ENCODE measurements at places on chromosomes 6 and 20.

- DNase-seq, result peak; percentile 18
Observed at GRCh38 chr20:5221061-5221430, 94.2 kb downstream of the CDS2 start.

DNA sequence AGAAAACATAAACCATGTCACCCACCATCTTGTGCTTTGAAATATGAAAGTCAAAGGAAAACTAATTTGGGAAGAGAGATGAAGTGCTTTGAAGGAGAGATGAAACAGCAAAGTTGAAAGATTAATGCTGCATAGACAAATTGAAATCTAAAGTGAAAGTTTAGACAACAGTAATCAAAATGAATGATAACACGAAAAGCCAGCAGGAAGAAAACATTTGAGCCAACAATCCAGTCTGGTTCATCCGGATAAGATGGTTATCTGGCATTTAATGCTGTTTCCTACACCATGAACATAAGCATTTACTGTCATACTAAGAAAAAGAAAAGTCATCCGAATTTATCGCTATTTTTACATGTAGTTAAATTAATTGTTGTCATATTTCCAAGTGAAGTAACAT is 595 bp downstream of the HAO1 start:
- DNase-seq, result no peak

- no peak for DNase-seq
Observed at GRCh38 chr6:13328875-13329183, 492 bp upstream of the TBC1D7 start.

DNA sequence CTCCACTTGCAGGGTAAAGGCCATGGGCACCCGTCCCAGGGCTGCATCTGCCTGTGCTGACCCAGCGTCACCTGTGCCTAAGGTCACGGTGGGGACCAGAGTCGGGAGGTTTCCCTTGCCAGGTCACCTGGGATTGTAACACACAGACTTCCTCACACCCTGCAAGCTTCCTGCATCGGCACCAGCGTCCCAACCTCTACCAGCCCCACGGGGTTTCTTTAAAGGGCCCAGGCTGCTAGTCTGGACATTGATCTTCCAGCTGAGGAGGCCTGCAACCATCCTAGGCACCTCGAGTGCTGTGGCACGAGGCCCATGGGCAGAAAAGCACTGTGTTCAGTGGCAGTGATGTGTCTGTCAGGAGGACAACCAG is 12.6 kb downstream of the ACSS1 start:
- no peak for DNase-seq

DNA sequence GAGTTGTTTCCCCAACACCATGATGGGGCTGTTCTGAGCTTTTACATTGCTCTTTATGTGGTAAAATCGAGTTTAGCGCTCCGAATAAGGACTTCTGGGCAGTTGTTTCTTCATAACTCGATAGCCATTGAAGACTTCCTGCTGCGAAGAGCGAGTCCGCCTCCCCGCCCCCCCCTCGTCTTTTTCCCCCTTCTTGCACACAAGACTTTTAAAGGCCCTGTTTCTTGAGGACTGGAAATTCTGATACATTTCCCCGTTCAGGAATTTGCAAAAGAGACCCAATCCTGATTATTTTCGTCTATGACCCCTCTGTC is 1.5 kb upstream of the CITED2 start:
- peak; percentile 47 for DNase-seq

DNA sequence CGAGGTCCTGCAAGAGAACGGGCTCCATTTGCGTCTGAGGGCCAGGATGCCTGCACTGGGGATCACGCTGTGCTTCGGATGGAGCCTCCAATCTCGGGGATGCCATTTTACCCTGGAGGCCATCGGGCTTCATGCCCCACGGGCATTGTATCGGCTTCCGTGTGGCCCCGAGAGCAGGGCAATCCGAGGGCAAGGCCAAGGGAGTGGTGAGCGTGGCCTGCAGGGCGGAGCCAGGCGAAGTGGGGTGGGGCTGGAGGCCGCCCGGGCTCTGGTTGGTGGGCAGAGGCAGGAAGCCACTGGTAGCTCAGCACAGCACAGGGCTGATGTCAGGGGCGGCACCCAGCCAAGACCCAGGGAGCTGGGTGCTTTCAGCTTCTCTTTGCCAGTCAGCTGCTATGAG is 57.5 kb upstream of the BHLHE23 start:
- DNase-seq, result peak; percentile 45

- DNase-seq, result no peak
Observed at GRCh38 chr6:25649611-25650010, 2.4 kb upstream of the SCGN start.

All from RPMI7951 (cell line).